ENCODE measurements at places on chromosomes 5 and 9.

DNA sequence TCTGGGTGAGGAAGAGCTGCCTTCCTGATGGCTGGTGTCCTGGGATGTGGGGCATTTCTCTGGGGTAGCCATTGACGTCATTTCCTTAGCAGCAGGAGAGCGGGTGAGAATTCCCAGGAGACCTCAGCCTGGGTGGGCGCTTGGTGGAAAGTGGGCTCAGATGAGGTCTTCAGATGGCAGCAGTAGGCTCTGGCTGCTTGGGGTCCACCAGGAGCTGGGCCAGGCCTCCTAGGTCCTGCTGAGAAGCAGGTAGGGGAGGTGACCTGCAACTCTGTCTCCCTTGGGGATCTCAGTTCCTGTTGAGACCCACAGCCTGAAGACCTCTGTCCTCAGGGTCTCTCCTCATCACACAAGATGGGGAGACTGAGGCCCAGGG lies 31.5 kb downstream of the FAM163B start:
- no peak for DNase-seq

GRCh38 chr5:180271221-180271620 lies 20.7 kb downstream of the MAPK9 start:
- DNase-seq, result no peak

DNA sequence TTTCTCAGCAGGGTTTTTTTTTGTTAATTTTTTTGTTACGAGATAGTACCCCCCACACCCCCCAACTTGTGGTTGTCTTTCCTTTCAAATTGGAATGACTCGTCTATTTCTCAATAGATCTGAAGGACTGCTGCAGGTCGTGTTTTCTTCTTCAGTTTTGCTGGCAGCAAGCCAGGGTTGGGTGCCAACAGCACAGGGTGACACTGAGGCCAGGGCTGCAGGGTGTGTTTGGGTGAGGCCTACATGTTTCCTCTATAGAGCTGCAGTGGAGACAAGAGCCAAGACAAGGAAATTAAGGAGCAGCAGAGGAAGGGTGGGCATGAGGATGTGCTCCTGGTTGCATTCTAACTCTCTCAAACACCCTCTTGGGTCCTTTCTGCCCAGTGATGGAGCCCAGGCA lies 52.2 kb downstream of the NXNL2 start:
- no peak for DNase-seq

DNA sequence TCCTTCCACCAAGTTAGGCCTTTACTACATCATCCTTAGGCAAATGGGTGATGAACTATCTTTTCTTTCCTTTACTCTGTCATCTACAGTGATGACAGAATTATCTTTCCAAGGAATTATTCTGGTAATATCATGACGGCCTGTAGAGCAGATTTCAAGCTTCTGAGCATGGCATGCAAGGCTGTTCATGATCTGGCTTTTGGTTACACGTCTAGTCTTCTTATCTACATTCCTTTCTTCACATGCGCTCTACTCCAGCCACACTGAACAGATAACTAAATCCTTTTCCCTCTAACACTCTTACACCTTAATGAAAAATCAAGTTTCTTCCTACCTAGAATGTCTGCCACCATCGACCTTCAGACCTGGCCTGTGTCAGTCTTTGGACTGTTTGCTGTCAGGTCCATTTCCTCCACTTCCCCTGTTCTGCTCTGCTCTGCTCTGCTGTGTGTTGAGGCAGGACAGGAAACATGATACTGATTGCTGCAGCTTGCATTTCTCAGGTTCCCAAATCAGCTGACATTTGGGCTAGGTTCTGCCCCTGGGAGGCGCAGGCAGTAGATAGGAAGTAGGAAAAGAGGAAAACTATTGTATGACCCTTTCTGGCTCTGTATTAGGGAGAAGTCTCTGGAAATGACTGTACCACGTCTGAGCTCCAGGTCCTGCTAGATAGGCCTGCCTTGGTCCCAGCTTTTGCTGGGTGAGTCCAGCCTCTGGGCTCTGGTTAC lies 4.2 kb downstream of the SCGB3A2 start:
- DNase-seq, result no peak

- DNase-seq, result no peak
Measured at GRCh38 chr9:25703701-25704357, 25.6 kb upstream of the TUSC1 start.
